ENCODE measurements at places on chromosomes 7 and 10. TPM values are rescaled to one million over a fixed set of nuclear protein-coding genes. Genes with fewer than 3 reads are reported as not detected.

- DNase-seq: no peak
Observed at GRCh38 chr7:116212869-116213268, 2.5 kb downstream of the TES start.

- peak; percentile 77 for DNase-seq
Observed at GRCh38 chr7:92246360-92247101, 757 bp downstream of the ANKIB1 start.

LEP gene
- total RNA-seq: not detected

AKR1C3 gene
- 6.9 TPM for total RNA-seq

DNA sequence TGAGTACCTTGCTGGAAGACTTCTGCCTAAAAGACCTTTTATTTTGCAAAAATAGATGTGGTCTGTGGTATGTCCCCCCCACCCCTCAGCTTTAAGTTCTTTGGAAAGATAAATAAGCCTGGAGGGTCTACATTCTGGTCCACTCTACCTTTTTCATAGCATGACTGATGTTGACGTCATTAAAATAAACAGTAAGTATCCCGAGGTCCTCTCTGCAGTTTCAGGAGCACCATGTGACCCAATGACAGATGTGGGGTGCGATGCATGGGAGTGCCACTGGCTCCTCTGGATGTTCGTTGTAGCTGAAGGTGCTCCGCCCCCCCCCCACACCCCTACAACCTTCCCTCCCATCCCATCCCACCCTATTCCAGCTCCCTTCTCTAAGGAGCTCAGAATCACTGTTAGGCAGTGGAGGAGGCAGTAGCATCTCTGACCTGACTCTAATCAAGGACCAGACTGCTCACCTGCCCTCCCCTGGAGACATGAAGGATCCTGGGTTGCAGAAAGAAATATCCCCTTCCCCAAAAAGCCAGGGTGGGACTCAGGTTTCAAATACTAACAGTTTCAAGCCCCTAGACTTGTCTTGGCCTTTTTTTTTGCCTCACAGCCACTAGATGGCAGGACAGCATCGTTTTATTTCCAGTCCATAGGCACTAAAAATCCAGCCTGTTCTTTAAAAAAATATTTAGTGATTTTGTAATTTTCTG lies 25.1 kb downstream of the CASP7 start:
- DNase-seq: peak; percentile 72

GRCh38 chr10:100103581-100103980 lies 21.9 kb upstream of the CPN1 start:
- DNase-seq: no peak

DNA sequence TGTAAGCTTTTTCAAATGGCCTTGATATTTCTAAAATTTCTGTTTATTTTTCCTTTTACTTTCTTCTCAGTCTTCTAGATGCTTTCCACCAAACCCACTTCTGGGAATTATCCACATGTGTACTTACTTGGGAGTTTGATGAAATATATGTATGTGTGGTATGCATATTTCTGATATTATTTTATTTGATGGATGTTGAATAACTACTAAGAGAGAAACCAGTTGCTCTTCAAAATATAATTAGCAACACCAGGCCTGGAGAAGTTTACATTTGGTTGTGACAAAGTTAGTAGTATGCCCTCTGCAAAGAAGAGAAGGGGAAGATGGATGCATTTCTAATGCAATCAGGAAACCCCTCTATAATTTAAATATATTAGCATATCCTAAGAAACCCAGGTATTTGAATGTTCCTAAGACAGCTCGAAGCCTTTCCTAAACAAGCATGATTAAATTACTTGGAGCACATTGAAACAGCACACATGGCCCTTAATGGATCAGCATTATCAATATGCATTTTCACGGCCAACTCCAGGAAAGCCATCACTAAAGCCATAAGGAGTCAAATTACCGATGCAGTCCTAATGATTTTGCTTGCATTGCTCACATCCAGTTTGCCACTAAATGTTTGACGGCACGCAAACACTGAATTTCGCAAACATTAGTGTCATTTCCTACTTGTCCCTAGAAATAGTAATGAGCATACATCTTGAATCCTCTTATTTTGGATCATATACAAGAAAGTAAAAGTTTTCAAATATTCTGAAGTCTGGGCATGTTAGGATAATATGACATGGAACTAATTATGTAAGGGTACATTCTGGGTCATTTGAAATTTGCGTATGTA lies 393.8 kb downstream of the EXOC4 start:
- no peak for DNase-seq

DNA sequence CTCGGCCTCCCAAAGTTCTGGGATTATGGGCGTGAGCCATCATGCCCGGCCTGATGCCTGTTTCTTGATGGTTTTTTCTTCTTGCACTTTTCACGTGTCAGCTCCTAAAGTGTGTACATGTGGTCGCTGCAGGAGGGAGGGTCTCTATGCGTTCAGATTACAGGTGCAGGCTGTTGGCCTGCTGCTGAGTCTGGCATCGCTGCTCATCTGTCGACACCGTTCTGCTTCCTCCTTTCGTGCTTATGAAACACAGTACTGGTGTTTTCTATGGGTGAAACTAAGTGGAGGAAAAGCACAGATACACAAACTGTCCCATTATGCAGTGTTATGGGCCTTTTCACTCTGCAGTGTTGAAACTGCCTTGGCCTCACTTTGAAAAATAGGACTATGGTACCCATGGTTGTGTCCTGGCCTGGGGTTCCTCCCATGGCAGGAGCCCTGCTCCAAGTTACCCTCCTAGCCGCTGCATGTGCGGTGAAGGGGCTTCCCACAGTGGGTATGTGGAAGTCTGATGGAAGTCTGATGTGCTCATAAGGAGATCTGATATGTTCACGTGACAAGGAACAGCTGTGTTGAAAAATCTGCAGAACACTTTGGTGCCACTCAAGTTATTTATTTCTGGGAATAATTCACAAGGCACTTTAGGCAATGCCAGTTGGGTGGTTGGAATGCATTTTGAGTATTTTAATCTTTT lies 23.5 kb downstream of the OGDH start:
- no peak for DNase-seq

DNA sequence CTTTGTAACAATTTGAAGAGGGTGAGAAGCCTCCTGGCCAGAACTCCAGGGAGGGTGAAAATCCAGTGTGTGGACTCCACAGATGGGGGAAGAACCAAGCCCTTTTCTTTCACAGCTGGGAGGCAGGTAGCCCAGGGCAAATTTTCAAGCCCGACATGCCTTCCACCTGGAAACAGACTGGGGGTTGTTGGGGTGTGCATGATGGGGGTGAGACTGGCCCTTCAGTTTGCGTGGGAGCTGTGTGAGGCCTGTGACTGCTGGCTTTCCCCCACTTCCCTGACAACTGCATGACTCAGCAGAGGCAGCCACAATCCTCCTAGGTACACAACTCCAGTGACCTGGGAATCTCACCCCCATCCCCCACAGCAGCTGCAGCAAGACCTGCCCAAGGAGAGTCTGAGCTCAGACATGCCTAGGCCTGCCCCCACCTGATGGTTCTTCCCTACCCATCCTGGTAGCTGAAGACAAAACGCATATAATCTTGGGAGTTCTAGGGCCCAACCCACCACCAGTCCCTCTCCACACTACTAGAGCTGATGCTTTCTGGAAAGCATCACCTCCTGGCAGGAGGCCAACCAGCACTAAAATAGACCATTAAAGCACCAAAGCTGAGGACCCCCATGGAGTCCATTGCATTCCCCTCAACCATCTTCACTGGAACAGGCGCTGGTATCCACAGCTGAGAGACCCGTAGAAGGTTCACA lies 445.4 kb downstream of the TFEC start:
- DNase-seq: no peak

- no peak for DNase-seq
Observed at GRCh38 chr10:15558136-15558535, 161.6 kb downstream of the ITGA8 start.

ASZ1 gene
- not detected for total RNA-seq

LRGUK gene
- total RNA-seq: 7.1 TPM

- DNase-seq: peak; percentile 44
Observed at GRCh38 chr10:28293236-28294168, 9.4 kb downstream of the MPP7 start.

TOMM7 gene
- total RNA-seq: 131 TPM

DNA sequence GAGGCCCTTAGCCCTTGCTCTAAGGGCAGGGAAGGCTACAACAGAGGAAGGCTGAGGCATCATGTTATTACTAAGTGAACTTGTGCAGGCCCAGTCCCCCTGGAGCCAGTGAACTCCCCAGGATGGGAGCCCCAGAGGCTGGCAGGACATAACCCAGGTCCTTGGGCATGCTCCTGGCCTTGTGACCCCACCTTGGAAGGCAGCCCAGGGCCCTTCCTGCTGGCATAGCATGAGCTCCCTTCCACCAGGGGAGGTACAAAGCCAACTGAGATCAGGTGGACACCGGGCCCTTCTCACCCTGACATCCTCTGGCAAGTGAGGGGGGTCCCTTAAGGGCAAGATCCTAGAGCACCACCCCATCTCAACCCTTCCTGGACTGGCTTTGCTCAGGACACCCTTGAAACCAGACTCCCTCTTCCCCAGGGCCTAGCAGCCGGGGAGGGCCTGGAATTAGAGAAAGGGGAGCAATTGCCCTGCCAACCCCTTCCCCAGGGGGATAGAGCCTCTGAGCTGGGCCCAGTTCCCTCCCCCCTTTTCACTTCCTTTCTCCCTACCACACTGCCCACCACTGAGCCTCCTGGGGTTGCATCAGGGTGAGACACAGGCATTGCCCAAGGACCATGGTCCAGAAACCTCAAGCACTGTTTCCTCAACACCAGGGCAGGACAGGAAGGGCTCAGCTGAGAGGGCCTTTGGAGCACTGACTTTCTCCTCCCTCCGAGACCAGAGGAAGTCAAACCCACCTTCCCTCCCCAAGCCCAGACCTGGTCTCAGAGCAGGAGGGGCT lies 1.8 kb upstream of the VSIR start:
- DNase-seq: no peak

- DNase-seq: no peak
Observed at GRCh38 chr10:18738835-18739234, 79.6 kb downstream of the ARL5B start.

SRRT gene
- 113 TPM for total RNA-seq

DNA sequence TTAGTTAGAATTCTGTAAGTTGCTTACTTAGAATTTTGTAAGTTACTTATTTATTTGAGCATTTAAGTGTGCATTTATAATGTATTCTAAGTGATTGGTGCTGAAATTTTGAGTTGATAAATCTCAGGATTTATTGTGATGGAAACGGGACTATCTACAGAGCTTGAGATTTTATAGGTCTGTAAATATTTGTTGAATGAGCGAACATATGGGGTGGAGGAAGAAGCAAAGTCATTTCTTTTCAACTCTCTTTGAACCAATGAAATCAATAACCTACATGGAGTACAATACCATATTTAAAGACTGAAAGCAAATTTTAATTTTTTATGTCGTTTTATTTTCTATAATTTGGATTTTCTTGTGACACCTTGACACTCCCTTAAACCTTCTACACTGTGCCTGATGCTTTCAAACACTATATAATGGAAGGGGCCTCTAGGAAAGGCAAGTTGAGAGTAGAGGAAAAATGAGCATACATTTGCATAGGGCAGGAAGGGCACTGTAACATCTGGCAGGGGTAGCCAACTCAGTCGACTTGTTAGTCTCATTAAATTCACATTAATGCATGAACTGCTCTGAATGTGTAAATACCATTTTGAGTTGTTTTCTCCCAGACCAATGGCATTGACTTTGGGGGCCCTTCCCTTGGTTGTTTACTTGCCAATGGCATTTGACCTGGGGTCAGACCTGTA lies 204.2 kb downstream of the DYNC1I1 start:
- no peak for DNase-seq

DNA sequence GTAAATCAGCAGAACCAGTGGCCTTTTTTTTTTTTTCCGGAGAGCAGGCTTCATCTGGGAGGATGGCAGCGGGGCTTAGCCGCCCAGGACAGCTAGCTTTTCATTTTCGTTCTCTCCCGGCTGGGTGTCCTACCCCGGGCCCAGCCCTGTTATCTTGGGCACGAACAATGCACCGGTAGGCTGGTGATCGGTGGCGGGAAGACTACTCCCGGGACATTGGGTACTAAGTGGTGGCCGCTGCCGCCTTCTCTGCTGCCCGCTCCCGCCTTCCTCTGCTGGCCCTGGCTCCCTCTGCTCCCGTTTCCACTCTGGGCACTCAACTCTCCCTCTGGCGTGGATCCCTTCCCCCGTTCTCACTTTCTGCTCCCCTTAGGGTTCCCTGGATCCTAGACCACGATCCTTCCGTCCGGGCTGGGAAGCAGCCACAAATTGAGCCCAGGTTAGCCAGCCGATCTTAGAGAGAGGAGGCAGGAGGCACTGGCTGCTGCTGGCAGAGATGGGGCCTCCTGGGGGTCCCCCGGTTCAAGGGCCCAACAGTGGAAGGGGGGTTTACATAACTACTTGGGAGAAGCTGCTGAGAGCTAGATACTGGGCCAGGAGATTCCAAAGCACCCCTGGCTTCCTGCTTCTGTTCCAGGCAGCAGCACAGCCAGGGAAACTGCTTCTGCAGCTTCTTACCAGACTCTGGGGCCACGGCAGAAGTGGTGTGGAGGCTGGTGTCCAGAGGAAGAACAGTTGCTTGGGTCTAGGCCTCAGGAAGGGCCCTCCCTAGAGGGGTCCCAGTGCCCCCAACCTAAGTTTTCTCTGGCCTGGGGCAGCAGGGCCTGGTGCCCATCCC lies 1.8 kb downstream of the TLX1 start:
- no peak for DNase-seq

- no peak for DNase-seq
Observed at GRCh38 chr7:29077854-29078253, 68.5 kb downstream of the CPVL start.

GRCh38 chr7:70717553-70718329 lies 414.2 kb upstream of the GALNT17 start:
- no peak for DNase-seq

DNA sequence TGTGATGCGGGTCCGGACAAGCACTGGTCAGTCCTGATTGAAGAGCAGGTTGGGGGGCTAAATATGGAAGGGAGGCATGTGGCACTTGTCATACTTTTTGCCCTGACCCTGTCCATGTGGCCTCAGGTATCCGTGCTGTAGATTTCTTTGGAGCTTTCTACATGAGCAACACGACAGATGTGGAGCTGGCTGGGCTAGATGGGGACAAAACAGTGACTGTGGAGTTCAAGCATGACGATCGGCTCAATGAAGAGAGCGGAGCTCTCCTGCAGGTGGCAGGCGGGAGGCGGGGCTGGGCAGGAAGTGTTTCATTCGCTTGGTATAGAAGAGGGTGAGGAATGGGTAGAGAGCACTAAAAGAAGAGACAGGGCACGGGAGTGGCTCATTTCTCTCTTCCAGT lies 13.0 kb upstream of the CHCHD1 start:
- DNase-seq: peak; percentile 54

ATRNL1 gene
- total RNA-seq: 24.0 TPM

GRCh38 chr7:79159040-79159664 lies 294.3 kb downstream of the MAGI2 start:
- peak; percentile 49 for DNase-seq

DNA sequence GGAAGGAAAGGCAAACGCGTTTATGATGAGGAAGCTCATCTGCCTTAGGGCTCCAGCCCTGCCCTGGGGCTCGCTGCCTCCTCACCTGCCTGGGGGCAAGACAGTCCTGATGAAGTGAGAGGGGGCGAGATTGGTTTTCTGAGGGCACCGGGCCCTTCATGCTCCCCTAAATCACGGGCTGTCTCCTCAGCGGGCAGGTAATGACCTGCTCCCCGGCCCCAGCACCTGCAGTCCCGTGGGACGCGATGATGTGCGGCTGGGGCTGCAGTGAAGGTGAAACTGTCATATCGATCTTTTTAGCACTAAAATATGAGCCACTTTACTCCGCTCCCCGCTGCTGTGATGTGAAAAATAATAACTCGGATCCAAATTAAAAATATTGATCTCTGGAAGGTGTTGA lies 120.2 kb downstream of the INPP5A start:
- DNase-seq: no peak
